Activated CD4-positive, alpha-beta T cell treated with anti-CD3 and anti-CD28 coated beads, Interleukin-10, Interleukin-2, amounts not matched to agents 100 ng/mL and 50 ng/mL, durations not matched to agents 16 hours and 8 hours (primary cell): ENCODE measurements at places on chromosomes 4 and X.

- DNase-seq: no peak
Measured at GRCh38 chr4:154503598-154503997, 12.0 kb upstream of the DCHS2 start.

GRCh38 chr4:1375051-1375721, 28.2 kb downstream of the UVSSA start:
- no peak for DNase-seq

DNA sequence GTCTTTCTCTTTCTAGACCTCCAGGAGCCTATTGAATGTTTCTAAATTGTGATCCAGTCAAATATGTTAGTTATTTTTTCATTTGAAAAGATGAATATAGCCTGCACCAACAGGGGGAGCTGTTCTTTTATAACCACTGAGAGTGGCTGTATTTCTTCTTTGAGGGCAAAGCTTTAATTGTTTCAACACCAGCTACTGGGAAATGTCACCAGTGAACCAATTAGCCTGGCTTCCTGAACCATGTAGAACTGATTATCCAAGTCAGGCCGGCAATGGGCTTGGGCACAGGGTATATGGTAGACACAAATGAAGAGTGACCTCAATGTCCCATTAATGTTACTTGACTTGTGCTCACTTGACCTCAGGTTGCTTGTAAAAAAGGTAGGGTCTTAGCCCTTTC, 4.8 kb upstream of the DAPP1 start:
- peak; percentile 74 for DNase-seq

GRCh38 chr4:114358901-114359300, 239.7 kb upstream of the UGT8 start:
- no peak for DNase-seq

- no peak for DNase-seq
Measured at GRCh38 chr4:111807576-111807975, 337.7 kb upstream of the FAM241A start.

DNA sequence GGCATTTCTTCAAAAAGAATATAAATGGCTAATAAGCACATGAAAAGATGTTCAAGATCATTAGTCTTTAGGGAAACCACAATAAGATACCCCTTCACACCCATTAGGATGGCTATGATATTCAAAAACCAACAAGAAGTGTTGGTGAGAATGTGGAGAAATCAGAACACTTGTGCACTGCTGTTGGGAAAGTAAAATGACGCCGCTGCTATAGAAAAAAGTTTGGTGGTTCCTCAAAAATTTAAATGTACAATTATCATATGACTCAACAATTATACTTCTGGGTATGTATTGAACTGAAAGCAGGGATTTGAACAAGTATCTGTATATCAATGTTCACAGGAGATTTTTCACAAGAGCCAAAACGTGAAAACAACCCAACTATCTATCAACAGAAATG, 29.4 kb upstream of the NEUROG2 start:
- no peak for DNase-seq

GRCh38 chrX:154063234-154063633, 34.3 kb downstream of the MECP2 start:
- DNase-seq: no peak

DNA sequence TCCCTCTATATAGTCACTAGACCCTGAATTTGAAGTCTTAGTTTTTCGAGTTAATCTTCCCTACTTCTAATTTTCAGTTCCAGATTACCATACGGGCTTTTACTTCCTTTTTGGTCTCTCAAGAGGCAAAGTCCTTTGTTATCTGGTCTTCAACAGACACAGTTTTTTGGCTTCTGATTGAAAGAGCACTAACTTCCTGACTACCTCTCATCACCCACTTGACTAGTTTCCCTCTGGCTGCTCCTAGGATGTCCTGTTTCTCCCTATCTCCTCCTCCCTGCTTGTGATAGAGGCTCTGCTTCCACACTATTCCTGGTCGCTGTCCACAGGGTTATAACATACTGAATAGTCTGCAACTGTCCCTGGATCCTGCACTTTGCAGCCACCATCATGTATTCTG, 16.7 kb upstream of the WDR44 start:
- DNase-seq: no peak

DNA sequence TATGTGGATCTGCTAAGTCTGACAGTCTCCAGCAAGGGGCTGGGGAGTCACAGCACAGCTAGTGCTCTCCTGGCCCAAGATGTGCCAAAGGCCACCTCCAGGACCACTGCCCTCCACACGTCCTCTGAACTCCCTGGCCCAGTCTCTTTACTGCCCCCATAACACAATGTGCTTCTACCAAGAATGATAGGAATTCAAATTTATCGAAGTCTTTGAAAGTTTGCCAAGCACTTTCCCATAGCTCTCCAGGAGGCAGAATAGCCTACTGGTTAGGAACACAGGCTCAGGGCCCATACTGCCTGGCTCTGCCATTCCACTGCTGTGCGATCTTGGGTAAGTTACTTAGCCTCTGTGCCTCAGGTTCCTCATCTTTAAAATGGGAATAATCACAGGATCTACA, 86.7 kb downstream of the NHSL2 start:
- DNase-seq: no peak

DNA sequence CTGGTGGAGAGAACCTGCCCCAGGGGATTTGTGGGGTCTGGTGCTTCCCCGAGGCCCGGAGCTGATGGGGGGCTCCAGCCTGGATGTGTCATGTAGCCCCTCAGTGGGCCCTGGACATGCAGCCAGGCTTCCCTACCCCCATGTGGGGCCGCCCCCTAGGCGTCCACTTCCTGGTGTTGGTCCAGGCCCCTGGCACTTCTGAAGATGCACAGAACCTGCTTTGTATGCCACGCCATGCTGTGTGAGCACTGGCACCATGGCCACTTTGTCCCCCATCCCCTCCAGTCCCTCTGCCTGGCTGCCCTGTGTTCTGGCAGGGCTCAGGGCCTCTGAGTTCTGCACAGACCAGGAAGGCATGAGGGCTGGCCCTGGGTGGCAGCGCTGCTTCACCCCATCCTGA, 29.2 kb downstream of the WFS1 start:
- DNase-seq: no peak

DNA sequence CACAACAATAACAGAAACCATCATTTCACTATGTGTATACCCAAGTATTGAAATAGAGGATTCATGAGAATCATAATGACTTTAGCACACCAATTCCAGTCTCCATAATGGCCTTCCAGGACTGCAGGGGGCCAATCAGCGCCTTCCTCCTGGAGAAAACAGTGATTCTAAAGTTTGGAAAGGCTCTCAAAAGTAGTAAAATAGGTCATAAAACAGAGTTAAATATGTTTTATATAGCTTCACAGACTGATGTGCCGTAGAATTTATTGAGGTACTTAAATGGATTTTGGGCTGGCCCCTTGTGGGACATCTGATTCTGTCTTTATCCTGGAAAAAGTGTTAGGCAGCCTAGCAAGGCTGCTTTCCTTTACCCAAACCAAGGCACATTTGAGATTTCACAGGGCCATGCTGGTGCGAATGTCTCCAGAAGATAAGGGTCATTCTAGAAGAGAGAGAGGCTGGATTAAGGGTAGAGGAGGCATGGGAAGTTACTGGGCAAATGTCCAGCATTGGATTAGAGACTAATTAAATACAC, 543.9 kb downstream of the GALNTL6 start:
- DNase-seq: no peak

GRCh38 chrX:133366735-133367134, 48.6 kb downstream of the GPC4 start:
- DNase-seq: no peak

GRCh38 chr4:113998079-113998478, 18.6 kb upstream of the ARSJ start:
- DNase-seq: no peak

GRCh38 chr4:32135642-32136041, 1415.5 kb downstream of the PCDH7 start:
- DNase-seq: no peak

DNA sequence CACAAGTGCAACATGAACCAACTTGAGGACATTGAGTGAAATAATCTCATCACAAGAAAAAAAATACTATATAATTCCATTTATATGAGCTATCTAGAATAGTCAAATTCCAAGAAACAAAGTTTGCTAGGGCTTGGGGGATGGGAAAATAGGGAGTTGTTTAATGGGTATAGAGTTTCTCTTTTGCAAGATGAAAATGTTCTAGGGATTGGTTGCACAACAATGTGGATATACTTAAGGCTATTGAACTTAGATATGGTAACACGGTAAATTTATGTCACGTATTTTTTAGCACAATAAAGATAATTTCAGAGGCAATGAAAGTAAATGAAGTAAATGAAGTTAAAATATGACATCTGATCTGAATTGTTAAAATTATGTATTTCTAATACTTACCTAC, 7.9 kb downstream of the MFSD8 start:
- no peak for DNase-seq

DNA sequence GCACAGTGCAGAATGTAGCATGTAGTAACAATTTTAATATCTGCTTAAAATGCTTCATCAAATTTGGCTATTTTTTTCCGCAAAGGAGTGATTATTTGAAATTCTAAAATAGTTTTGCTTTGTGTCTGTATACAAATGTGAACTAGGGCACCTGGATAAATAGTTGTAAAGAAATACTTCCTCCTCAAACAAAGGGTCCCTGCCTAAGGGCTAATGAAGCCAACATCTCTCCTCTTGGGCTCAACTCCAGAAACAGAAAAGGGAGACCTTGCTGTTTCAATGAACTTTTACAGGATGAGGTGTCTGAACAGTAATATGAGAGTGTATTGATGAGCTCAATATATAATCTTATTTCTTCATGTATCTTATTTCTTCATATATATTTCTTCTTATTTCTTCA, 30.8 kb upstream of the SCOC start:
- no peak for DNase-seq

- DNase-seq: no peak
Measured at GRCh38 chr4:168995537-168996295, 14.3 kb downstream of the CBR4 start.

GRCh38 chr4:78185117-78185516, 128.0 kb downstream of the FRAS1 start:
- no peak for DNase-seq

DNA sequence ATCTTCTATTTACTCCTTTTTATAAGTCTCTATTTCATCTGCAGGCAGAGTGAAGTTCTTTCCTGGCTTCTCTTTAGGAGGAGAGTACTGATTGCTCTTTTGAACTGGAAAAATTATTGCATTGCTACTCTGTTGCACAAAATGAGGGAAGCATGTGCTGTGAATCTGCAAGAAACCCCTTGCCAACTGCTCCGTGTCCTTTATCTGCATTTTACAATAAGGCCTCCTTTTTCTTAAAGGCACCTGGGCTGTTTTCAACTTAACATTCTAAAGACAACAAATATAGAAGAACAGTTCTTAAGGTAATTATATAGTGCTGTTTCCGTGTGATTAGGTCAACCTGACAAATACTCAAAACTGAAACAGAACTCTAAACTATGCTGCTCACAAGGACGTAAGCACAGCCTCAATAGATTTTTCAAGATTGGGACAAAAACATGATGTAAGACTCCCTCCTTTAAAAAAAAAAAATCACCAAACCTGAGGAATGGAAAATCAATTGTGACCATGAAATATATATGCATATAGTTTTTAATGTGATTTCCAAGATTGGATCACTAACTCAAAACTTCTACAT, 716.6 kb upstream of the INTU start:
- DNase-seq: no peak

GRCh38 chr4:1556541-1557220, 127.4 kb downstream of the FAM53A start:
- DNase-seq: no peak

- DNase-seq: peak; percentile 37
Measured at GRCh38 chr4:155025762-155026457, 182.5 kb upstream of the NPY2R start.

DNA sequence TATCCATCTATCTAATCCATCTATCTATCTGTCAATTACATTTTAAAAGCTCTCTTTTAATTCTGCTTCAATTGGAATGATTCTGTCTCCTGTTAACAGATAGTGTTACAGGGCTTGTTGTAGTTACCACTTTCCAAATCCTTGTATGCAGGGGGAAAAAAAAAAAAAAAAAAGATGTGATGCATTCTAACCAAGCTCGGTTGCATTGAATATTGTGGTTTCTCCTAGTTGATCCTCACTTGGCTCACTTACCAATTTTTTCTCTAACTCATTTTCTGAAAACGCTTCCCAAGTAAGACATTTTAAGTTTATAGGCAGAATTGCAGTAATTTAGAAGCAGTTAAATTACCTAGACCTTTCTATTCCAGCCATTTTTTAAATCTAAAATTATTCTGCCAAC, 327.9 kb upstream of the PITX2 start:
- DNase-seq: no peak

GRCh38 chr4:150943818-150944217, 71.3 kb downstream of the LRBA start:
- DNase-seq: peak; percentile 63

GRCh38 chr4:118904418-118904817, 15.8 kb downstream of the SYNPO2 start:
- no peak for DNase-seq

- no peak for DNase-seq
Measured at GRCh38 chr4:168654104-168654847, 157.4 kb downstream of the PALLD start.

DNA sequence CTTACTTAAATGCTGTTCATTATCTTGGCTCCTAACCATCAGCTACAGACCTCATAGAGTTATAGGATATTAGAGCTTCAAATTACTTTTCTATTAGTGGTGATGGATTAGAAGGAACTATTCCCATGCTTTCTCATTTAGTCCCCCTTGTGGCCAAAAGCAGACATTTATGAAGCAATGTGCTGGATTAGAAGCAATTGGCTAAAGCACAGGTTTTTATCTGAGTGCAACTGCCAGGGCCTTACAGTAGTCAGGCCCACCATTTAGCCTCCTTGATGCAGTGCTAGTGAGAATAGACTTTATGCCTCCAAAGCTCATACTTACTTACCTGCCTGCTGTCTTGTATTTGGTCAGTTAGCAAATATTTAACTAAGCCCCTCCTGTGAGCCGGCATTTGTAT, 93.0 kb downstream of the TSPAN7 start:
- peak; percentile 10 for DNase-seq

DNA sequence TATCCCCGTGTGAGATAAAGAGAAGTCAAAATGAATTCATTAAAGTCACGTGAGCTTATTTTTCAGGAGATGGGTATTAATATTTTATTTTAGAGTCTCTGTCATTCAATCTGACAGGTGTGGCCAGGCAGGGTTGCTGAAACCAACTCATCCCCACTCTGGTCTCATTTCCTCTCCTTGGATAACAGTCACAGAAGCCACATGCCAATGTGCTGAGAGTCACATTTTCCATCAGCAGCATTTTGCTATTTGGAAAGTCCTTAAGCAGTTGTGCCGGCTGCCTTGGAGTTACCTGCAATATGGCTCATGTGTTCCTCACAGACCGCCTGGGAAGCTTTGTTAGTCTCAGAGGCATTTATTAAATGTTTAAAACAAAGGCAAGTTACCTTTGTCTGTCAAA, 302.3 kb downstream of the DCHS2 start:
- no peak for DNase-seq

GRCh38 chr4:110484767-110485166, 8.8 kb downstream of the ENPEP start:
- peak; percentile 9 for DNase-seq

GRCh38 chr4:24527371-24527770, 57.0 kb downstream of the DHX15 start:
- no peak for DNase-seq
